ENCODE measurements at places on chromosomes 16 and 17.

DNA sequence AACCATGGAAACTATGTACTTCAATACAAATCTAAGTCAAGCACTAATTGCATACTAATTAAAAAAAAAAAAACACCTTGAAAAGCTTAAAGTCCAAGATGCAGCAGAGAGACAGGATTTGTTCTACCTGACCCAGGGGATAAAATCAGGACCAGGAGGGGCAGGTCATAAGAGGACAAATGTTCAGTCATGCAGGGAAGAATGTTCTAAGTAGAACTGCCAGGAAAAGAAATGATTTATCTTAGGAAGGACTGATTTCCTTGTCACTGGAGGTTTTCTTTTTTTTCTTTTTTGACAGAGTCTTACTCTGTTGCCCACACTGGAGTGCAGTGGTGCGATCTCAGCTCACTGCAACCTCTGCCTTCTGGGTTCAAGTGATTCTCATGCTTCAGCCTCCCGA is 9.1 kb upstream of the GHDC start:
- DNase-seq = no peak

DNA sequence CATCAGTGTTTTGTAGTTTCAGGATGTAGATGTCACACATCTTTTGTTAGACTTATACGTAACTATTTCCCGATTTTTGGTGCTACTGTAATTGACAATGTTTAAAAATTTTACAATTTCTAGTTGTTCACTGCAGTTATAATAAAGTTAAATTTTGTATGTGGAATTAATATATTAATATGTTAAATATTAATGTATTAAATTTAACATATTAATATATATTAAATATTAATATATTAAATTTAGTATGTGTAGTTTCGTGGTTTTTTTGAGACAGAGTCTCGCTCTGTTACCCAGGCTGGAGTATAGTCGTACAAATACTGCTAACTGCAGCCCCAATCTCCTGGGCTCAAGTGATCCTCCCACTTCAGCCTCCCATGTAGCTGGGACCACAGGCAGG is 5.7 kb upstream of the LGALS3BP start:
- no peak for DNase-seq

DNA sequence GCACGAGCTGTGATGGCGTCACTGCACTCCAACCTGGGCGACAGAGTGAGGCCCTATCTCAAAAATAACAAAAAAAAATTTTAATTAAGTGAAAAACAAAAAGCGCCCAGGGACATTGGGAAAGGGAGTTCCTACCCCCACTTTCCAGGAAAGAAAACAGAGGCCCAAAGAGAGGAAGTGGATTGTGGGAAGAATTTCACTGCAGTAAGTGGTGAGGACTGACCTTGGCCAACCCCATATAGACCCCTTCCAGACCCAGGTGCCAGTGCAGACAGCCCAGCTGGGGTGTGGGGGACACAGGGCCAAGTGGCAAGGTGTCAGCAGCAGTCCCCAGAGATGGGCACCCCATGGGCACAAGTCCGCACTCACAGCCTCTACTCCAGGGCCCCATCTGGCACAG is 29.0 kb upstream of the KRT17 start:
- DNase-seq = no peak

- no peak for DNase-seq
Observed at GRCh38 chr16:87434146-87434667, 42.1 kb downstream of the MAP1LC3B start.

DNA sequence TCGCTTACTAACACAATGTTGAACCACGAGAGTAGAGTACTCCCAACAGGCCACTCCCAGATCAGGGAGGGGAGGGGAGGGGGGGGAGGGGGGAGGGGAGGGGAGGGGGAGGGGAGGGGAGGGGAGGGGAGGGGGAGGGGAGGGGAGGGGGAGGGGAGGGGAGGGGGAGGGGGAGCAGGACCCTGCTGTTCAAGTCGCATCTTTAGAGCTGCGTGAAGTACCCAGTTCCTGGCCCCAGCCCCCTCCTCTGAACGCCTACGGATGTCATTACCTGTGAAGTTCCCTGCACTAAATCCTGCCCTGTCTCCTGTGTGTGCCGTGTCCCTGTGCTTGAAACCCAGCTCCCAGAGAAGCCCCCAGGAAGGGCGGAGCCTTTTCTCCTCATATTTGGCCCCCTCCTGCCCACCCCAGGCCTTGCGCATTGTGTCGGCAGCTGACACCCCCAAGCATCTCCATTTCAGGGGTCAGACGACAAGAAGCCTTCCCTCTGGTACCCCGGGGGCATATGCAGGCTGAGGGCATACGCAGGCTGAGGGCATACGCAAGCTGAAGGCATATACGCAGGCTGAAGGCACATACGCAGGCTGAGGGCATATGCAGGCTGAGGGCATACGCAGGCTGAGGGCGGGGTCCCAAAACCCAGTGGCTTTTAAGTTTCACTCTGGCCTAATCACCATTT is 330.2 kb downstream of the C16orf95 start:
- no peak for DNase-seq

GRCh38 chr16:70570967-70571570 is 47.5 kb downstream of the SF3B3 start:
- no peak for DNase-seq

DNA sequence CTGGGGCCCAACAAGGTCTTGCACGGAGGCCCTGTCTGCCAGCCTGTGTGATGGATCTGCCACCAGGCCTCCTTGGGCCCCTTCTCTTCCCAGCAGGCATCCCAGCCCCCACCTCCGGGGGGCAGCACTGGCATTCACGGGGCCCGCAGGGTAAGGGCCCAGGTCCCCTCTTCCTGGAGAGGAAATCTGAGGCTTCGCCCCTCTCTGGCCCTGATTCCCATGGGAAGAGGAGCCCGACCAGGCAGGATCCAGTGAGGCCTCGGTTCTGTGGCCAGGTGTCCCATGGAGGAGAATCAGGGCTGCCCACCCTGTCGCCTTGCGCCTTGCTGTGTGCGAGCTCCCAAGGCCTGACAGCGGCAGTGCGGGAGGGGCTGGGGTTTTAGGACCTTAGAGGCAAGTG is 48.4 kb downstream of the PDPK1 start:
- DNase-seq = no peak

DNA sequence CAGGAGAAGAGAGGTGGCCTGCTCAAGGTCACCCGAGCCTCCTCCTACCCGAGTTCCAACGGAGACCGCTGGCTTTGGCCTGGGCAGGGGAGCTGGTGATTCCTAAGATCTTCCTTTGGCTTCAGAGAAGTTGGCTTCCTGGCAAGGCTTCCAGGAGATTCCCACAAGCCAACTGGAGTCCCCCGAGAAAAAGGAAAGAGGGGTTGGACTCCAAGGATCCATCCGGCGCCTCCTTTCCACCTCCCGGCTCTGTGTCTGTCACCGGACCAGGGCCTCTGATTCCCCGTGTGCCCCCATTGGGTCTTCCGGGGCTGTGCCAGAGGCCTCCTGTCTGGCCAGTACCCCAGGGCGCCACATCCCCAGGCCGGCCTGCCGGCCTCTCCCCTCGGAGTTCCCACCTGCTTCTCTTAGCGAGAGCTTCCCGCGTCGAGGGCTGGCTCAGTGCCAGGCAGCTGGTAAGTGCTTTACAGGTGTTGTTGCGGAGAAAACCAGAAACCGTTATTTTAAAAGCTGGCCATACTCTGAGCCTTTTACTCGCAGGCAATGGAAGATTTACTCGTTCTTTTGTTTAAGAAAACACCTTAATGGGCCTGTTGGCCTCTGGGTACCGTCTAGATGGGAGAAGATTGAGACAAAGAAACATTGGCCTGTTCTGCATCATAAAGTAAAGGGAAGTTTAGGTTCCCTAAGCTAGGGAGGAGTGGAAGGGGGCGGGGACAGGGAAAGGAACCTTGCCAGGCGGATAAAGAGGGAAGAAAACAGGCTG is 258.4 kb upstream of the SDK2 start:
- no peak for DNase-seq

DNA sequence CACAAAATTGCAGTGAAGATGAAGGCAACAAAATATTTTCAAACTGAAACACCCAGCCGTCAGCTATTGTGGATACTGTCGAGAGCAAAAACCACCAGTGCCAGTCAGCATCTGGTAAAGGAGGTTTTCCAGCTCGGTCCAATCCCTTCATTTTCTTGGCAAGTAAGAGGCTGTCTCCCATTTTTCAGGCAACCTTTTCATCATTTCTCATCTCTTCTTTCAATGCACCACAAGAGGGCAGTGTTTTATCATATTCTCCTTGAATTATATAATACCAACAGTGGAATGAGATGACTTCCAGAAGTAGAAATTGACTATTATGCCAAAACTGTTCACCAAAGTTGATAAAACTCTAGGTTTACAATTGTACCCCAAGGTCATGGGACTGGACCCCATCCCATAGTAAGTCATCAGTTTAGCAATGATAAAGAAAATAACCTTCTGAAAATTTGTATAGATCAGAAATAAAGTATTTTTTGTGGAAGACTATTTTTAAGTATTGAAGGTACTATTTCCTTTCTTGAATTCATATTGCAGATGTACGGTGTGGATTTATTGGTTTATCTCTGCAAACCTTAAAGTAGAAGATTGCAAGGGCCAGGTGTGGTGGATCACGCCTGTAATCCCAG is 16.8 kb downstream of the NQO1 start:
- DNase-seq = peak; percentile 27

DNA sequence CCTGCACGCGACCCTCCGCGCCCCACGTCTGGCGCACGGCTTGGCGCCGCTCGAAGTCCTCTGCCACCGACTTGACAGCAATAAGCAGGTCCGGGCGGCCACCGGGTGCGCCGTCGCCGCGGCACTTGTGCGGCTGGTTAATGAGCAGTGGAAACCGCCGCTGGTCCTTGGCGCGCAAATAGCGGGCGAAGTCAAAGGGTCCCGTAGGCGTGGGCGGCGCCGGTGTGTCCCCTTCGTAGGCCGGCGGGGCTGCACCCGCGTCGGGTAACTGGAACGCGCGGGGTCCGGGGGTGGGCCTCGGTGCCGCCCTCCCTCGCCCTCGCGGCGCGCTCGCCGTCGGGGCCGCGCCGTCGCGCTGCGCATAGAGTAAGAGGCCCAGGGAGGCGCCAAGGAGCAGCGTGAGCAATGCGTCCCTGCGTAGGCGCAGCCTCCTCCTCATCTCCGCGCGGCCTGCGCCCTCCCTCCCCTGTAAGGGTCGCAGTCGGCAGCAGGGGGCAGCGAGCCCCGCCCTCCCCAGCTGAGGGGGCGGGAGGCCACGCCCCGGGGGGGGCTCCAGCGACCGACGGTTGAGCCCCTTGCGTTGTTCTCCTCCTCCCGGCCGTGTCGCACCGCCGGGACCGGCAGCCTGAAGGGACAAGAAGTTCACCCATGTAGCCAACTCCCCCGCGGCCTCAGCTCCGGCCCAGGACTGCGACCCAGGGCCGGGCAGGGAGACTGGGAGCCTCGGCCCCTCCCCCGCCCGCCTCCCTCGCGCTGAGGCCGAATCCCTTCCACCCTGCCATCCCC is 558 bp downstream of the B3GNT9 start:
- no peak for DNase-seq

DNA sequence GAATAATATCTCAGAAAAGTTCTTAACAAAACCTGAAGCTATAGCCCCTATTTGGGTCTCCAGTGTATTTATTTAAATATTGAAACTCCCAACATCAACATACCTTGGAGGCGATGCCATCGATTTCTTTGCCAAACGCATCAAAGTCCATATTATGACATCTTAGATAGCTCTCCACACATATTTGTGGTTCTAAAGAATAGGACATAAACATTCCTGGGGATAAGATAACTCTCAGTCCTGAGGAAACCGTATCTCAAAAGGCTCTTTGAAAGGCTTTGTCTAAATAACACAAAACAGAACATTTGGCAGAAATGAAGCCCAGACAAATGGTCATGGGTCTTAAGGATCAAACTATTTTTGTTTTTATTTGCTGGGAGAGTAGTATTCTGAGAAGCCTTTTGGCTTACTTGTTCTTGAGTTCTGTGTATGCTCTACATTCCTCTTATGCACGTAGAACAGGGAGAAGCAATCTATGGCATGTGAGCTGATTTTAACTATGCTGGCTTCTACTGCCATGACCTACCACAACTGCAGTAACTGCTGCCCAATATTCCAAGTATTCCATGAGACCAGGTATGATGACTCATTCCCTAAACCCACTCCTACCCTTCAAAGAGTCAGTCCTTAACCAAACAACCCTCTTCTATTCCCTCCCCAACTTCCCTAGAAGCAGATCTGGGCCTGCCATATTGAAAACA is 279.0 kb upstream of the ZFHX3 start:
- no peak for DNase-seq

DNA sequence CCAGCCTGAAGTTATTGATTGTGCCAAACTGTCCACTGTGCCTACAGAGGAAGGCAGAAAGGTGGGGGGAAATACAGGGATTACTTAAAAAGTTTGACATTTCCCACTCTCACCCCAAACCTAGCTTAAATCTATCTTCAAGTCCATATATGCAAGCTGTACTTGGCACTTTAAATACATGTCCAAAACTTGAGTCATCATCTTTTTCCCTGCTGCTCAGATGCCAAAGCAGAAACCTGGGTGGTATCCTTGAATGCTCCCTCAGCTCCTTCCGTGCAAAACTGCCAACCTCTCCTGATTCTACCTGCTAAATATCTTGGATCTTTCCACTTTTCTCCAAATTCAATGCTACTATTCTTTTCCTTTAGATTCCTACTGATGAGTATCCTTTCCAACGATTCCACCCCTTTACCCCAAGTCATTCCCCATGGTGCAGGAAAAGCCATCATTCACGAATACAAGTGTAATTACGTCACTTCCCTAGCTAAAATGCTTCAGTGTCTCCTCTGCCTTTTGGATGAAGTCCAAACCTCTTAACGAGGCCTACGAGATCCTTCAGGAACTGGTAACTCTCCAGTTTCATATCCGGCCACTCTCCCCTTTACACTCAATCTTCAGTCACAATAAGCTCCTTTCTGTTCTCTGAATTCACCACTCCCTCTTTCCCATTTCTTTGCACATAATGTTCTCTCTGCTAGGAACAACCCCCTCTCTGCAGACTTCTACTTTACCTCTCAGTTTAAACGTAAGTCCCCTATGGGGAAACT is 9.3 kb downstream of the BECN1 start:
- peak; percentile 77 for DNase-seq

DNA sequence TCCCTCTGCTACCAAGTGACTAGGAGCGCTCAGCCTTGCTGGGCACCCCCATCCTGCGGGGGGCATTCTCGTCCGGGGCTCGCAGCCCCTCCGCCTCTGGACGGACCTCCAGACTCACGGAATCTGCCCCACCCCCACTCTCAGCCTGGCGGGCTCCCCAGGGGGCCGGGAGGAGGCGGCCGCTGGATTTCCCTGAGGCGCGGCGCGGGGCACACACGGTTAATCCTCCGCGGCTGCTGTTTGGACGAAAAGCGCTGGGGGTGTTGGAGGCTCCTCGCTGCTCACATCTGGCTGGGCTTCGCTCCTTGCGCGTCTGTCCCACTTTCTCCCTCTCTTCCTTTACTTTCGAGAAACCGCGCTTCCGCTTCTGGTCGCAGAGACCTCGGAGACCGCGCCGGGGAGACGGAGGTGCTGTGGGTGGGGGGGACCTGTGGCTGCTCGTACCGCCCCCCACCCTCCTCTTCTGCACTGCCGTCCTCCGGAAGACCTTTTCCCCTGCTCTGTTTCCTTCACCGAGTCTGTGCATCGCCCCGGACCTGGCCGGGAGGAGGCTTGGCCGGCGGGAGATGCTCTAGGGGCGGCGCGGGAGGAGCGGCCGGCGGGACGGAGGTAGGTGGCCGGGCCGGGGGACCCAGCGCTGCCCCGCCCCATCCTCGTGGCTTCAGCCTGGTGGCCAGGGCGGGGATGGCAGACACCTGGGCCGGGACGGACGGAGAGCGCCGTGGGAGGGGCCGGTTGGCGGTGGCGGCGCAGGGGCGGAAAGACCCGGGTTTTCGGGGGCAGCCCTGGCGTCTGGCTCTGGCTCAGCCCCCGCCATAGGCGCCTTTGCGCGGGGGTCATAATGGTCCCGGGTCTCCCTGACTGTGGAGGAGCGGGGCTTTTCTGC is at the start of gene C1QTNF1:
Gene C1QTNF1 (plus strand): TSS at position 284 of the 886 bp plus-strand sequence. CDS start 19,800 bp downstream, outside the sequence.
- no peak for DNase-seq

GRCh38 chr16:56632156-56632847 is at the start of gene MT1M:
Gene MT1M, plus strand, starts transcription at chr16:56632659. Its CDS starts 73 bp downstream, at chr16:56632732.
- DNase-seq = no peak

GRCh38 chr16:11459722-11460121 is 114.5 kb downstream of the RMI2 start:
- DNase-seq = no peak

All from pulmonary artery endothelial cell (primary cell).